Activated T-cell treated with anti-CD3 and anti-CD28 coated beads, Interleukin-2, amount 50 U/mL, for 1 hour (primary cell): ENCODE measurements at places on chromosomes 16 and 17.

- DNase-seq, result no peak
These were observed 137.6 kb downstream of the COPRS start for GRCh38 chr17:31721291-31722025.

DNA sequence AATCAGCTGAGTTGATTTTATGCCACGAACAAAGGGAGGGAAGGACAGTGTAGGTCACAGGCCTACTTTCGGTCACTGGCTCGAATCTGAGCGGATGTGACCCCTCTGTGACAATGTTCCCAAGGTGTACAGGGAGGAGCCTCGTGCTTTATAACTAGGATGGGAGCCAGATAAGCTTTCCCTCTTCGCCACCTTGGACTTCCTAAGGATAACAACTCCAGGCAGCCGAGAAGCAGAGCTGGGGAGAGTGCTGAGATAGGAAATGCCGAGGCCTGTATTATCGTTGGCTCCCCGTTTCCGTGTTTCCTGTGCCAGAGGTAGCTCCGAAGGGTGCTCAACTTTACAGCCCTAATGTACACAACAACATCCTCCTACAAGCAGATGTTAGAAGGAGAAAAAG, 217.8 kb upstream of the IRX3 start:
- DNase-seq, result no peak

DNA sequence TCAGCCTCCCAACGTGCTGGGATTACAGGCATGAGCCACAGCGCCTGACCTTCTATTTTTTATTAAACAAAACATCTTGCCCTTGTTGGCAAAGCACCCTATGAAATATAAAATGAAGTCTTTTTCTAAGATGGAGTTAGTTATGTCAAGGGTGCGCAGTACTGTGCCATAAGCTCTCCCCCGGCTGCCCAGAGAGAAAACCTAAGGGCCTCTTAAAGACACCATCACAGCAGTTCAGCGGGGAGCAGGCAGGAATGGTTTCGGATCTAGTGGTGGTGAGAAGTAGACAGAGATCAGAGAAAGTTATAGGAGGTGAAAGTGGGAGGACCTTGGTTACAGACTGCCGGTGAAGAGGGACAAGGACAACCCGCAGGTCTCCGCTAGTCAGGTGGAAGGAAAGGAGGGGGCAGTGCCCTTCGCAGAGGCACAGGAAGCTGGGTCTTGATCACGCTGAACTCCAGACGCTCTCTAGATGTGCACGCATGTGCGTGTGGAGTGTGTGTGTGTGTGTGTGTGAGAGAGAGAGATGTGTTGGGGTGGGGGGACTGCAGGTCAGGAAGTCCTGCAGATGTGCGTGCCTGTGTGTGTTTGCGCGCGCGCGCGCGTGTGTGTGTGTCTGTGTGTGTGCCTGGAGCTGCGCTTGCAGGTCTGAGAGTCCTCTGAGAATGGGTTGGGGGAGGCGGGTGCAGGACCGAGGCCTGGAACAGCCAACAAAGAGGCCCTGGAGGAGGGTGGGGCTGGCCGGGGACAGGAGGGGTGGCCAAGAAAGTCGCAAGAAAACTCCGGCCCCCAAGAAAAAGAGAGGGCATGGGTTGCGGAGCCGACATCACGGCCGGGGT, 748 bp upstream of the CMTM3 start:
- DNase-seq, result peak; percentile 68

DNA sequence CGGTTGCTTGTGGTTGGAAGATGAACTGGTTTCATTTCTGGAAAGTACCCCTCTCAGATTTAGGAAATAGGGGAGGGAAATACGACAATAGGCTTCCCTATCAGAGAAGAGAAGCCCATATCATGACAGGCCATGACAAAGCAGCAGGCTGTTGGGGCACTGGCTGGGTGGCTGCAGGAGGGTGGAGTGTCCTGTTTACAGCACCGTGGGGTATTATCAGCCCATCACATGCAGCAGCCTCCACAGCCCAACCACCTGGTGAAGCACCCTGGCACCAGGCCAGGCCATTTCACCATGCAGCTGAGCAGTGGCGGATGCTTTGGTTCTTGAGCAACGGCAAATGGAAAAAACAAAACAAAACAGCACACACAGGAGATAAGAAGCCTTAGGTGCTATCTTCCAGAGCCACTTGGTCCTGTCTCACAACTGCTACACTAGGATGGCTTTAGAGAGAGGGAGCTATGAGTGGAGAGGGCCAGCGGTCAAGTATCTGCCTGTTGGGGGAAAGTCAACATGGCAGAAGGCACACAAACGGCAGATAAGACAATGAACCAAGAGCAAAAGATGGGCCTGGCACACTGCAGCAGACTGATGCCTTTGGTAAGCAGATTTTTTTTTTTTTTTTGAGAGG, 24.2 kb downstream of the FAM117A start:
- DNase-seq, result peak; percentile 94

- DNase-seq, result no peak
These were observed 25.6 kb upstream of the CPPED1 start for GRCh38 chr16:12829096-12829888.

- no peak for DNase-seq
These were observed 548 bp upstream of the ADGRG5 start for GRCh38 chr16:57541754-57542435.

GRCh38 chr16:86740298-86740697, 161.9 kb downstream of the FOXL1 start:
- no peak for DNase-seq

DNA sequence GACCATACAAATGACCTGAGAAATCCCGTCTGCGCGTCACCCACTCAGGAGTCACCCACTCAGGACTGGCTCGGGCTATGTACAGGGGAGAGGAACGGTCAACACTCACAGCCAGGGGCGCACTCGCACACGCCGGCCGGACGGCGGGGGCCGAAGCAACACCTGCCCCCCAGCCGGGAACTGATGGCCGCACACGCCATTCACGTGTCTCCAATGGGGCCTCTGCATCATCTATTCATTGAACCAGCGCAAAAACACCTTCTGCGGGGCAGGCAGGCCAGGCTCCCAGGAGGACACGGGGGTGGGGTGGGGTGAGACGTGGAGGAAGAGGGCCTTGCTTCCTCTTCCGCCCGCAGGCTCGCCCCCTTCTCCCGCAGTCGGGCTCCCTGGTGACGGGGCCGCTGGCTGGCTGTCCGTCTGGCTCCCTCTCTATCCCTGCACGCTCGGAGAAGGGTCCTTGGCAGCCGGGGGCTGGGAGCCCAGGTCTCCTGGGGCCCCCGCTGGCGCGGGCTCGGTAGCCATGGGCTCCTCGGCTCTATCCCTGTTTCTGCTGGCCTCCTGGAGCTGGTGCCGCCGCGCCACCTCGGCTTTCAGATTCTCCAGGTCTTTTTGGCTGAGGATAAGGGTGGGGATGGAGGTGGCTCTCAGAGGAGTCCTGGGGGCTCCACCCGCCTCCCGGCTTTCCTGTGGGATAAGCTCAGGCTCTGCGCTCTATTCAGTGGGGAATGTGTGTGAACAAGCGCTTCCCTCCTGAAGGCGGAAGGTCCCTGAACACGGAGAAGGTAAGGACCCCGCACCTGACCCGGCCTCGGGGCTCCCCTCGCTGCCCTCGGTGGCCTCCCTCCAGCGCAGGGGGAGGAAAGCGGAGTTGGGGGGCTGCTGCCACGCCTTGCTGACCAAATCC, 21.1 kb downstream of the CLUH start:
- peak; percentile 15 for DNase-seq

DNA sequence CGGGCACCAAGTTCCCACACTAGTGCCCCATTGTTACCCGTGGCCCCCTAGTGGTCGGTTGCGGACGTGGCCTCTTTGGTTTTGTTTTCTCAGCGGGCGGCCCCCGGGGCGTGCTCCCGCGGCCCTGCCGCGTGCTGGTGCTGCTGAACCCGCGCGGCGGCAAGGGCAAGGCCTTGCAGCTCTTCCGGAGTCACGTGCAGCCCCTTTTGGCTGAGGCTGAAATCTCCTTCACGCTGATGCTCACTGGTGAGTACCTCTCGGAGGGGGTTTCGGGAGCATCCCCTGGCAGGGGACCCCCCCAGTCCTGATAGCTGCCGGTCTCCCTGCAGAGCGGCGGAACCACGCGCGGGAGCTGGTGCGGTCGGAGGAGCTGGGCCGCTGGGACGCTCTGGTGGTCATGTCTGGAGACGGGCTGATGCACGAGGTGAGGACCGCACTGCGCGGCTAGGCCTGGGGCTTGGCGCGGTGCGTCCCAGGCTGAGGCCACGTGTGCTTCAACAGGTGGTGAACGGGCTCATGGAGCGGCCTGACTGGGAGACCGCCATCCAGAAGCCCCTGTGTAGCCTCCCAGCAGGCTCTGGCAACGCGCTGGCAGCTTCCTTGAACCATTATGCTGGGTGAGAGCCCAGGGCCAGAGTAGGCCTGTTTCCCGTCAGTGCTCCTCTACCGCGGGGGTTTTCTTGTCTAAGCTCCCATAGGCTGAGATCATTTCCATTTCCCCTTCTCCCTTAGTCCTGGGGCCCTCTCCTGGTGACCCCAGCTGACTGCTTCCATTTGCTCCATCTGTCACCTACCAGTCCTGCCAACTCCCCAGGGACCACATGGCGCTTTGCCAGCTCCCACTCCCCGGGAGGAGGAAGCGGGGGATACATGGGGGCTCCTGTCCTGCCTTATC, 1.7 kb downstream of the SPHK1 start:
- peak; percentile 85 for DNase-seq

- DNase-seq, result no peak
These were observed 11.8 kb downstream of the NME3 start for GRCh38 chr16:1759511-1759910.
